ENCODE measurements at places on chromosomes 7 and 10. TPM values are rescaled to one million over a fixed set of nuclear protein-coding genes. Genes with fewer than 3 reads are reported as not detected.

DNA sequence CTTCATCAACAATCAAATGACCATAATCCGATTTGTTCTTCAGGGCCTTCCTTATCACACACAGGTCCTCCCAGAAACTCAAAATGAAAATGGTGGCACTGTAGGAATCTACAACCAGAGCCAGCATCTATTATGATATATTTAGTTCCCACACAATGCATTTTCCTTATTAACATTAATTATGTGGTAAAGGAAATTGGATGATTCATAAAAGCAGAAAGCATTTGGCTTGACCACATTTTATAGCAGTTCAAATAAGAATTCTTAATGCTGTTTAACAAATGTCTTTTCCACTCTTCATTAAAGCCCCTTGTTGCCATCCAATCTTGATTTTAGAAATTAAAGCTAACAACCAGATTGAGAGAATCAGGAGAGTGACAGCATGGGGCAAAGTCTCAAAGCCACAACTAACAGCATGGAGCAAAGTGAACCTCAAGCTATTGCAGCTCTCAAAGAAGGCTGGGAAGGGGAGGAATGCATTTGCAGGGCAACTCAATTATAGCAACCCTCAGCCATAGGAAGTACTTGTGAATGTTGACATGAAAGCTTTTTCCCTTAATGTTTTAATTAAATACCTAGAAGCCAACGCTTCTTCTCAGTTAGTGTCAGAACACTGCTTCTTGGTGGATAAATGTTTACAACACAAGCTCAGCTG lies 549.1 kb downstream of the NXPH1 start:
- no peak overlapping the region for H3K4me3 ChIP-seq
- no peaks in the 10 kb centered on the region for H3K36me3 ChIP-seq
- no peak for DNase-seq
- H3K27ac ChIP-seq, result no peak overlapping the region
- H3K4me1 ChIP-seq, result no peaks in the 10 kb centered on the region

The PAPOLB gene
- not detected for total RNA-seq

GRCh38 chr7:47937065-47937687 lies 11.1 kb downstream of the PKD1L1 start:
- no peak overlapping the region for H3K4me3 ChIP-seq
- no peaks in the 10 kb centered on the region for H3K27me3 ChIP-seq
- H3K27ac ChIP-seq, result no peak overlapping the region
- H3K4me1 ChIP-seq, result peaks cover 5% of the 10 kb centered on the region

The AKR1C8 gene
- total RNA-seq, result not detected

DNA sequence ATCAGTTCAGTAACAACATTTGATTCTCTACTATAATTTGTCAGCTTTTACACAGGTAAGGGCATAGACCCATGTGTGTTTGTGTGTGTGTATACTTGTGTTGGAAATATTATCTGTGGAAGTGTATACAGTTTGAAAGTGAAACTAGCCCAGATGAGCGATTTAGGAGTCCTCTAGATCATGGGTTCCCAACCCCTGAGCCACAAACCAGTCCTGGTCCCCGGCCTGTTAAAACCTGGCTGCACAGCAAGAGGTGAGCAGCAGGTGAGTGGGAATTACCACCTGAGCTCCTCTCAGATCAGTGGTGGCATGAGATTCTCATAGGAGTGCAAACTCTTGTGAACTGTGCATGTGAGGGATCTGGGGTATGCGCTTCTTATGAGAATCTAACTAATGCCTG lies 1221.5 kb upstream of the SORCS1 start:
- H3K36me3 ChIP-seq, result no peaks in the 10 kb centered on the region
- no peaks in the 10 kb centered on the region for H3K4me1 ChIP-seq
- no peaks in the 10 kb centered on the region for H3K27me3 ChIP-seq
- no peak for DNase-seq
- no peak overlapping the region for H3K27ac ChIP-seq

The MASTL gene
- 40.5 TPM for total RNA-seq

Data from activated CD8-positive, alpha-beta T cell treated with anti-CD3 and anti-CD28 coated beads for 36 hours (primary cell).